ENCODE measurements at places on chromosomes 2 and 18.

GRCh38 chr2:190807886-190808285 is 72.7 kb upstream of the GLS start:
- DNase-seq = no peak

- no peak for DNase-seq
These were observed 14.2 kb downstream of the IL18RAP start for GRCh38 chr2:102437122-102437521.

- DNase-seq = no peak
These were observed 471.0 kb upstream of the CDH7 start for GRCh38 chr18:65279668-65280305.

GRCh38 chr2:240817496-240818292 is 2.3 kb downstream of the KIF1A start:
- no peak for DNase-seq

GRCh38 chr2:37167636-37168180 is 10.9 kb upstream of the EIF2AK2 start:
- no peak for DNase-seq

DNA sequence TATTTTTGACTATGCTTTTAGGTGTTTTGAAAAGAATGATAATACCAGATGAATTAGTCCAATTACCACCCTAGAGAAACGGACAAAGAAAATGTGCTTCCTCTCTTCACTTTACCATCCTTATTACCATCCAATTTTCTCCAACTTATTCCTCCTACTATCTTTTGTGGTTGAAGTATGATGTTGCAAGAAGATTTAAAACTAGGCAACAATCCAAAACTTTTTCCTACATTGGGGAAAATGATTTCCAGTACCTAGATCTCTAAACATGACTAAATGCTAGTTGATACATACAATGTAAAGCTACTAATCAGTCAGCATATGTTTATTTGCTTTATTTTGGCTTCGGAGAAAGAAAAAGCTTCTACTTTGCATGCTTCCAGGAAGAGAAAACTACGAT is 355.0 kb upstream of the LYPD1 start:
- no peak for DNase-seq
